ENCODE measurements at places on chromosomes 16 and 17.

DNA sequence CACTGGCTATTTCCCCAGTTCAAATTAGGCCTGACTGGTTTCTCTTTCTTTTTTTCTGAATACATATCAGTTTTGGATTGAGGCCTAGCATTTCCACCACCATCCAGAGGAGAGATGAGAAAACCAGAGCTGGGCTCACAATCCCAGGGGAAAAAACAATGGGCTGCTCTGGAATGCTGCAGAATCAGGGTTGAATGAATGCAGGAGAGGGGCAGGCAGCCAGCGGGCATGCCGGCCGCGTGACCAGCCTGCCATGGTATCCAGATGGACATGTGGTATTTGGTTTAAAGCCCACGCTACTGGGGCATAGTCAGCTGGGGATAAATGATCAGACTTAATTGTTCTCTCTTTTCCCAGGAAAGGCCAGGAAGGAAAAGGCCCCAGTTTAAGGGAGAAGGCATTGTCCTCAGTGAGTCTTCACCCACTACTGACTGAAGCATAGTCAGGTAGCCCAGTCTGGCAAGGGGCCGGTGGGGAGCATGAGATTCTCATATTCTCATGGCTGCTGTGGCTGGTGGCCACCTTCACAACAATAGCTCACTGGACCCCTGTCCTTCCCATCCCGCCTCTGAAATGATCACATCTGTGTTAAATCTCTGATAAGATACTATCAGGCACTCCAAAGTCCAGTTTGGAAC, 38.7 kb upstream of the RHOT1 start:
- DNase-seq = no peak

DNA sequence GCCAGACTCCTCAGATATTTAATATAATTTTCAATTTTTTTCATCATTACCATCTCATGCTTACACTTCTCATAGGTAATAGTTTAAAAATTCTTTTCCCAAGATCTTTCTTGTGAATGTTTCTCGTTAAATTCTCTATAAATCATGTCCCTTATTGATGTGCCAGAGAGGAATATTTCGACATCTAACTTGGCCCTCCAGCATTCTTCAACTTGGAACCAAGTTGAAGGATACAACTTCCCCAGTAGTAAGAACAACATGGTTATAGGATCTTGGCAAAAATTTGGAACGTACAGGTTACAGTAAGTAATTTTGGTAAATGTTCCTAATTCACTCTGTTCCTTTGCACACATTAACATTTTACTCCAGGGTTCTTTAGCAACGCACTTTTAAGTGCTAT, 731.8 kb downstream of the CDH11 start:
- DNase-seq = no peak

DNA sequence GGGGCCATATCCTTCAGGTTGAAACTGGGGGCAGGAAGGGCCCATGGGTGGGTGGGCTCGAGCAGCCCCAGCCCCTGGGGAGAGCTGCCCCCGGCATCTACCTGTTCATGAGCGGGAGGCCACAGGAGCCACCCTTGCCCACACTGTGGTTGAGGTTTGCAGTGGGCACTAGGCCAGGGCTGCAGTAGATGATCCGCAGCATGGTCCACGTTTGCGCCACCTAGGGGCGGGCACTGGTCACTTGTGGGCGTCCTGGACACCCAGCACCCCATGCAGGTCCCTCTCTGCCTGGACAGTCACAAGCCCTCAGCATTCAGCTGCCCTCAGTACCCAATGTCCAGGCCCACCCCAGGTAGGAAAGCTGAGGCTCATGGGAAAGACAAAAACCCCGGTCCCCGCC, 1.8 kb upstream of the JMJD8 start:
- DNase-seq = no peak

DNA sequence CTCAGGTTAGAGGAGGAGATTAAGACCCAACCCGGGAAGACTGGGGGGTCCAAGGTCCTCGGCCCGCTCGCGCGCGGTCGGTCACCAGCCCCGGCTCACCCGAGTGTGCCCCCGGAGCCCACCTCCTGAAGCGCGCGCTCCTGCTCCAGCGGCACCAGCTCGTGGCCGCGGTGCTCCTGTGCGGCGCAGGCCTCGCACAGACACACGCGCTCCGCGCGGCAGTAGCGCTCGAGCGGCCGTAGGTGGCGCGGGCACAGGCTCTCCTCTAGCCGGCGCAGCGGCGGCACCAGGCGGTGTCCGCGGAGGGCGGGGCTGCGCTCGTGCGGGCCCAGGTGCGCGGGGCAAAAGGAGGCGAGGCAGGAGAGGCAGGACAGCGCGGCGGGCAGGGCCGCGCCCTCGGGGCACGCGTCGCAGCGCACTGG, 618 bp downstream of the TRIM47 start:
- DNase-seq = peak; percentile 55

DNA sequence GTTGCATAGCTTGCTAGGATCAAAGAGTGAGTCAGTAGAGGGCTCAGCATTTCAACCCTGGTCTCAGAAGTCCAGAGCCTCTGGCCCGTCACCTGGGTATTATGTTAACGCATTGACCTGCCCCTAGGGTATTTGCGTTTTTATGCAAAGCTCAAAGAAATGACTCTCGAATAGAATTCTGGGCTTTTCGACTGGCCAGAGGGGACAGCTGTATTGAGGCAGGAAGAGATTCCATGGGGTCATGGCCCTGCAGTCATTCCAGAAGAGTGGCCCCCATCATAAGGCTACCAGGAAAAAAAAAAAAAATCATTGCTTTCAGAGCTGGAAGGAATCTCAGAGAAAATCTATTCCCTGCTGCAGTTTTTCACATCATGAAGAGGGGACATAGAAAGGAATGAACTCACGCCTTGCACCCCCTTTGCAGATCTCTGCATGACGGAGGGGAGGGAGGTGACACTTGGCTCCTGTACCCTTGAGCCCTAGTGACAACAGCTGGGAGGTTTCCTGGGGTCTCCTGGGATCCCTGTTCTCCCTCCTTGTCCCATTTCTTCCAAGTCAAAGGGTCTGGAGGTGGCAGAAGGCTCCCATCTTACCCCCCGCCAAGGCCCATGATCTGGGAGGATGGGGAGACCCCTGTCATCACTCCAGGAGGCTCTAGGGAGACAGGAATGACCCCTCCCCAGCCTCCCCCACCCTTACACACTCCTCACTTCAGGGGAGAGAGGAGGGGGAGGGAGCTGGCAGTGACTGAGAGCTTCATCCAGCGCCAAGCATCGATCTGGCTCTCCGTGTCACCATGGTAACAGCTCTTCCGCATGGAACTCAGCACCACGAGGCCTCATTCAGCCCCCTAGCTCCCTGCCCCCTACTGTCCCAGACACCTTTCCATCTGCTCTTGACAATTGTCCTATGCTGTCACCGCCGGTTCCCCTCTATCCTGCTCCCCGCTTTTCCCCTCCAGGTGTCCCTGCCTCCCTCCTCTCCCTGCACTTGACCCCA, 35.8 kb downstream of the GP2 start:
- no peak for DNase-seq

DNA sequence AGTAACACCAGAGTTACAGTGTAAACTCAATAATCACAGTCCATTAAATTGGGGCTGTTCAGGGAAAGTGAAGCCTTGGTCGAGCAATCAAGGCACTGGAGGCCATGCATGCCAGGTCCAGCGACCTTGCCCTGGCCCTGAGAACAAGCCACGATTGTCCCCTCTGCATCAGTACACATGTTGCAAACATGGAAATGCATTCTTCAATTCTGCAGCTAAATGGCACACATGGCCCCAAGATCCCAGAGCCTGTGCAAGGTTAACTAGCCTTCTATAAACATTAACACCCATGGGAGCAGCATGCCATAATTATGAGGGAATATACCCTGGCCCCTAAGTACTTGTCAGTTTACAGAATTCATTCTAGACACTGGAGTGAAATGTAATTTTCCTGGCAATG, 204.7 kb downstream of the HS3ST3B1 start:
- no peak for DNase-seq

DNA sequence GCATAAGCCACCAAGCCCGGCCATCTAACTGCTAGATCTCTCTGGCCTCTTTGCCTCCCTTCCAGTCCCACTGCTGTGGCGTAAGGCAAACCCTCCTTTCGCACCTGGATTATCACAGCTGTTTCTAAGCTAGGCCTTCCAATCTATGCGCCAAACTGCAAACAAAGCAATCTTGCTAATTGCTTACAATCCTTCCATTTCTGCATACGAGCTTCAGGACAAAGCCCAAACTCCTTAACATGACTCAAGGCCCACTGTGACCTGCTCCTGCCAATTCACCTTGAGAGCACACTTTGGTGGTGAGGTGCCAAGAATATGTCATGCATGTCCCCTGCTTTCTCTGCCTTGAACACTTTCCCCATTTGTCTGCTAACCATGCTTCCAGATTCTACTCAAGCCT, 6.0 kb upstream of the ARL5C start:
- no peak for DNase-seq

DNA sequence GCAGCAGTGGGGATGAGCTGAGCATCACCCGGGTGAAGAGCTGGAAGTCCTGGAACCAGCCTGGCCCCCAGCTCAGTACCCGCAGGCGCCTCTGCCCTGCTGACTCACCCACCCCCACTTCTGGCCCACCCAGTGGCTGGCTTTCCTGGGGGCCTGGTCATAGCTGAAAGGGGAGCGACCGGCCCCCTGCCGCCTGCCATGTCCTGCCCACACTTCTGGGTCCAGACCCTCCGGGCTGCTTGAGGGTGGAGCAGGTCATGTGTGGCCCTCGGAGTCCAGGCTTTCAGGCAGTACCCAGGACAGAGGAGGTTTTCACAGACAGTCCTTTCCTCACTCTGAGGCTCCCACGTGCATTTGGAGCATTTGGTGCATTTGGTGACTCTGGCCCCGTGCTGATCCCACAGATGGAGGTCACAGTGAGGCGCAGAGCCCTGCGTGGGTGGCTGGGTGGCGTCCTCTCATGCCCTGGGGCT, 7.1 kb upstream of the PIEZO1 start:
- DNase-seq = no peak

DNA sequence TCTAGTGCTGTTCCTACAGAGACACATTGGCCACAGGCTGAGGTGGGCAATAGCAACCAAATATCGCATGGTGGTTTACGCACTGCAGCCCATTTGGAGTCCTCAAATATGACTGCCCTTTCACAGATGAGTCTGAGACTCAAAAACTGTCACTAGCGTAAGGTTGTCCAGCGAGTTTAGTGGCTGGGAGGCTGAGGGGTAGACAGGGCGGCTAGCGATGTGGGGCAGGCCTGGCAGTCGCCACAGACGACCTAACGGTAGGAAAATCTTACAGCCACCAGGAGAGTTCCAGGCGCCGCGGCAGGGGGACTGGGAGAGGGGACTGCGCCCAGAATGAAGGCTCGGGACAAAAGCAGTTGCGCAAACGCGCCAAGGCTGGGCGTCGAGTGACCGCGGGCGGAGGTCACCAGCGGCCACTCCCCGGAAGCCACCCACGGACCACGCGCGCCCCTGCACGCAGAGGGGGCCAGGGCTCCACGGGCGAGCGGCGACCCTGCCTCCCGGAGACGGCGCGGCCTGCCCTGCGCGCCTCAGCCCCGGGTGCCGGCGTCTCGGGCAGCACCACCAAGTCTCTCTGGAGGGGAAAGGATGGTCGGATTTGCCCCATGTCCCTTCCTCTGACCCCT, 699 bp upstream of the MAP1LC3B start:
- DNase-seq = no peak

- no peak for DNase-seq
Measured at GRCh38 chr17:60743799-60744198, 66.1 kb downstream of the BCAS3 start.

DNA sequence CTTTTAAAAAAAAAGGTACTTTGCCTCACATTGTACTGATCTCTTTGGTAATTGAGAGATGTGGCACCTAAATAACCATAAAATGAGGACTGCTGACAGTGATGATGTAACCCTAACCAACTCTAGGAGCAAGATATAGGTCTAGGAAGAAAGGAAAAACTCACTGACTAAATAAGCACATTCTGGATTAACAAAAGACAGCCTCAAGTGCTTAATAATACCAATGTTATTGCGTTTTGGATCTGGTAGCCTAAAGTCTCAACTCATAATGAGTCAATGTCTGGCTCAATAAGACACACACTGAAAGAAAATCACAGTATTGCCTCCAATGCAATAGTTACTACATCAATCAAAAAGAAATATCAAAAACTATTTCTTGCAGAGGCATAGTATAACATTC, 3.0 kb downstream of the ERN1 start:
- no peak for DNase-seq

- no peak for DNase-seq
Measured at GRCh38 chr16:23663918-23664317, 14.8 kb upstream of the PLK1 start.

GRCh38 chr16:88697831-88698615, 8.2 kb downstream of the RNF166 start:
- no peak for DNase-seq
